Brain (organoid and tissue), 16 donors: ENCODE measurements at places on chromosomes 2 and 18.

- DNase-seq, result no peak
These were observed 224.5 kb downstream of the UXS1 start for GRCh38 chr2:105969552-105969951.

- DNase-seq, result peak; percentile 100
These were observed 242.0 kb downstream of the TMEM182 start for GRCh38 chr2:103003750-103004260.

DNA sequence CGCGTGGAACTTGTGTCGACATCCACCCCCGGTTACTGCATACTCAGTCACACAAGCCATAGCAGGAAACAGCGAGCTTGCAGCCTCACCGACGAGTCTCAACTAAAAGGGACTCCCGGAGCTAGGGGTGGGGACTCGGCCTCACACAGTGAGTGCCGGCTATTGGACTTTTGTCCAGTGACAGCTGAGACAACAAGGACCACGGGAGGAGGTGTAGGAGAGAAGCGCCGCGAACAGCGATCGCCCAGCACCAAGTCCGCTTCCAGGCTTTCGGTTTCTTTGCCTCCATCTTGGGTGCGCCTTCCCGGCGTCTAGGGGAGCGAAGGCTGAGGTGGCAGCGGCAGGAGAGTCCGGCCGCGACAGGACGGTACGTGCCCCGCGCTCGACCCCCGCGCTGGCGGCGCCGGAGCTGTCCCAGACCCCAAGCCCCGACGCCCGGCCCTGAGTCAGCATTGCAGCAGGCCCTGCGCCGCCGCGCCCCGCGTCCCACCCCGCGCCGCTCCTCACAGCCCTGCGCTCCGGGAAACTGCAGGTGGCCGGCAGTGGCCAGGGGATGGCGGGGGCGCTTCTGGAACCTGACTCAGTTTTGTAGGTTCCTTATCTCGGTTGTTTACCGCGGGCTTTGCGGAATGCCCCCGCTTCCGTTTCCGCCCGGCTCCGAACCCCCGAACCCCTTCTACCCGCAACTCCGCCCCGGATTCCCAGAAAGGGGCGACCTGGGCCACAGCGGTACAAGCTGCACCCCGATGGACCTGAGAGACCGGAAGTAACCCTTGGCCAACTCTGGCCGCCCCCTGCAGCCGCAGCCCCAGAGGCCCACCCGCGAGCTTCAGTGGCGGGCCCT, at the start of gene CFLAR:
CFLAR (plus strand) TSS at position 50 of the 844 bp plus-strand sequence. CDS start 13,702 bp downstream, outside the sequence.
- peak; percentile 70 for DNase-seq

DNA sequence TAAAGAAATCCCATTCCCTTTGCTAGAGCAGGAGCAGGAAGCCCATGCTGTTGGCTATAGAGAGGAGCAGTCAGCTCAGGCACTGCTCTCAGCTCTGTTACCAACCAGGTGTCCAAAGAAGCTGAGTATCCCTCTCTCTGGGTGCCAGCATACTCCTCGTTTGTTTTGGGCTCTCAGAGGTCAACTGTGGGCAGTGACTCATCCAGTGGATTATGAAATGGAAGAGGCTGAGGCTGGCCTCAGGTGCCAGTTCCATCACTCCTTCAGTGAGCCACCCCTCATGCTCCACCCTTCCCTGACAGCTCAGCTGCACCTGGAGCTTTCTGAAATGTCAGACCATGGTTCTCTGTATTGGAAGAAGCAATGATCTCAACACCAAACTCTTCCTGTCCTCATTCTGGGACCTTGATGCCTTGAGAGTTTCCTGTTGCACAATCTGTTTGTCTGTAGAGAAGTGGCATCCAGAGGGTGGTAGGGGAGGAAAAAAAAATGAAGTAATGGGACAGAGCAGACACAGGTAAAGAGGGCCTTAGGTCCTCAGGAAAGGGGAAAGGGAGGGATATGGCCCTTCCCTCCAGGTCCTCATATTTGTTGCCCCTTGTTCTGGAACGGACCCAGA, 31.2 kb upstream of the EN1 start:
- DNase-seq, result no peak

DNA sequence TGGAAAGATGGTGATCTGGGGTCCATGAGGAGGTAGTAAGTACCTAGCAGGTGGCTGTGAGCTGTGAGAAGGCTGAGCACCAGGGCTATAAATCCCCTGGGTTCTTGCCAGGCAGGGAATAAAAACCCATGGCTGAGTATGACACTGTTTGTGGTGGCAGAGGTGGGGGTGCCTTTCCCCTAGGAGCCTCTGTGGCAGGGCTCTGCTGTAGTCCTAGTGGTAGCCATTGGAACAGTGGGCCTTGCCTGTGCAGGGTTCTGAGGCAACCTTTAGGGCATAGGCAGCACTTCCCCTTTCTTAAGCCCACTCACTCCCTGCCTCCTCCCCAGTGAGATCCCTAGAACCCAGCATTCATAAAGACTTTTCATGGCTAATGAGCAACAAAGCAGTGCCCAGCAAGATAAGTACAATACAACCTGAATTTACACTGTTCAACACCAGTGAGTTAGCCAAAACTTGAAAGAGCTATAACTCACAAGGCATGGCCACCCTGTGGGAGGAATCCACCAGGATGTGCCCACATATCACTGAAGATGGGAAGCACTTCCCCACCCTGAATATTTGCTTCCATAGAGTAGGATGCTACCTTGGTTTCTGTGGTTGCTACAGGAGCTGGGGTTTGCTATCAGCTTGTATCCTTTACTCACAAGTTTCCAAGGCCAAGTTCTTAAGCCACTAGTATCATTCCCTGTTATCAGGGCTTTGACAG, 100.9 kb upstream of the NEUROD1 start:
- DNase-seq, result no peak

GRCh38 chr2:19845323-19845920, 56.4 kb downstream of the TTC32 start:
- DNase-seq, result no peak
